Stimulated activated CD4-positive, alpha-beta T cell treated with anti-CD3 and anti-CD28 coated beads, Interleukin-2, amount 100 ng/mL, for 4 hours (primary cell): ENCODE measurements at places on chromosomes 5 and 9.

DNA sequence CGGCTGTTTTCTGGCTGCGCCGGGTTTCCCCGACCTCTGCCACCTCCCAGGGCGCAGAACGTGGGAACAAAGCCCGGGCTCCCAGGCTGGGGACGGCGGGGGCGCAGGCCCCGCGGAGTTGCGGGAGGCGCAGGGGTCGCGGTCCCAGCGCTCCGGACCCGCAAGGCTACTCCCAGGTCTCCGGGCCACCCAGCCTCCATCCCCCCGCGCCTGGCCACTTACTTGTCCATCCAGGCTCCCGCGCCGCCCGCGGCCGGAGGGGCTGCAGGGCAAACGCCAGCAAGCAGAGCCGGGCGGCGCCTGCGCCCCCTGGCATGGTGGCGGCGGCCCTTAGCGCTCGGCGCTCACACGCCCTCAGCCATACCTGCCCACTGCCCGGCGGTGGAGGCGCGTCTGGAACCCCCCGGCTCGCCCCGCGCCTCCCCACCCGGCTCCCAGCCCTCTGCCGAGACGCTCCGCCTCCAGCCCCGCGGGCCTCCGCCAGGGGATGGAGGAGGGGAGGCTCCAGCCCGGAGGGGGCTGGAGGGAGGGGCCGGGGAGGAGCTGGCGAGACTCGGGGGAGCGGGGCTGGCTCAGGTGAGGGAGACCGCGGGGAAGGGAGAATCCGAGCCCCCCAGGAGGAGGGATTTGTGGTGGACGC lies at the start of gene ADAM19:
ADAM19 (minus strand) TSS at position 395 of the 640 bp plus-strand sequence; CDS start at position 316, 79 bp downstream.
- peak; percentile 51 for DNase-seq

DNA sequence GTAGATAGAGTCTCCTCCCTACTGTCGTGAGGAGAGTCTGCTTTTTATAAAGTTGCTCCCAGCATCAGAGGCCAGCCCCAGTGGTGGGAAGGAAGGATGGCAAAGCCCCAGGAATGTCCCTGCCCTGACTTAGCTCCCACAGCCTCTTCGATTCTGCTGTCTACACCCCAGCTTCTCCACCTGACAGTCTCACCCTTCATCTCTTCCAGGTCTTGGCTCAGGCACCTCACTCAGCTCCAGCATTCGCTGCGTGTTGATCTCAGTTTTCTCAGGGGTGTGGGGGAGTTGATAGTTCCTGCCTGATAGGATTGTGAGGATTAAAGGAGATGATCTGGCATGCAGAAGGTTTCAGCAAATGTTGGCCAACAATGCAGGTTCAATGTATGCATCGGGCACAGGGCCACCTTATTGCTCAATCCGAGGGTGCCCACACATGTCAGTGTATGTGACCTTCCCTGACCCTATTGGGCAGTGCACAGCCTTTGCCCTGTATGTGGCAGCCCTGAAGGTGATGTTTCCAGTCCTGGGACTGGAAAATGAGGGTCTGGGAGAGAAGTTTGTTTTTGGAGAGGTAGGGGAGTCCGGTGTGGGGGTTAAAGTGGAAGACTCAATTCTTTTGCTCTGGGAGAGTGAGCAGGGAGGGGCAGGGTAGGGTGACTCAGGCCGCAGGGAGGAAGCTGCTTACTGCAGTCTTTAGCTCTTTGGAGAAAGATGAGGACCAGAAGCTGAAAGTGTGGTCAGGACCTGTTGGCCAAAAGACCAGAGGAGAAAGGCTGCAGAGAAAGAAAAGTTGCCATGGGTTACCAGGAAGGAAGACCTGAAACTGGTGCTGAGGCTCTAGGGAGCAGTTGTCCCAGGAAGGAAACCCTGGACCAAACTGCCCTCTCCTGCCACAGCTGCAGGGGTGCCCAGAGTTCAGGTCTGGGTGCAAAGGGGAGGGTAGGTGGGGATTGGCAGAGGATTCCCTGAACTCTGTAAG lies 153.2 kb downstream of the MACROH2A1 start:
- no peak for DNase-seq

DNA sequence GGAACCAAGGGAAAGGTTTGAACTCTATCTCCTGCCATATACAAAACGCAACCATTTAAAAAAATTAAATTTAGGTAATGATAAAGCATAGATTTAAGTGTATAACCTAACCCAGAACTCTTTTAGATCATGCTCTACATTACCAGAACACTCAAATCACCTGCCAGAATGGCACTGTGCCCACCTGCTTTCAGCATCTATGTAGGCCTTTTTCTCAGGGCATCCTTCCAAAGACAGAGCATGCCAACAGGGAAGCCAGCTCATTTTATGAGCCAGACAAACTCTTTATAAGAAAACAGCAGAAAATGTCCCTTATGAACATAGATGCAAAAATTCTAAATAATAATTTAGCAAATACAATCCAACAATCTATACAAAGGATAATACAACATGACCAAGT lies 47.9 kb upstream of the SMAD5 start:
- no peak for DNase-seq

GRCh38 chr5:133962801-133963476 lies 5.5 kb downstream of the C5orf15 start:
- DNase-seq: no peak

GRCh38 chr5:67173959-67174358 lies 22.6 kb downstream of the CD180 start:
- DNase-seq: no peak

GRCh38 chr9:98295824-98296223 lies 40.4 kb upstream of the TBC1D2 start:
- DNase-seq: no peak

DNA sequence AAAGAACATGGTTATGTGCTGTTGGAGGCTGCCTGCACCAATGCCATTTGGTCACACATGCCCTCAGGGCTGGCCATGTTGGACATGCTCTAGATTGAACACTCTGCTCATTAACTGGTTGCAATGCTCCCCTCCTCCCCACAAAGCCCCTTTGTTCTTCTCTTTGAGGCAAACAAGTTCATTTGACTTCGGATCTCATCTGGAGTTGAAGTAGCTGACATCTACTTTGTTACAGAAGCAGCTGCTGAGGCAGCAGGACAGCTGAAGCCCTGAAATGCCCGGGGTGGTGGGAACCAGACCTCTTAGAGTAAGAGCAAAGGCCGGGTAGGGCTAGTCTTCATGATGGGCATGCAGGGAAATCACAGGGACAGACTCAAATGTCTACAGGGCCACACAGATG lies 123.5 kb downstream of the APBA1 start:
- DNase-seq: no peak

DNA sequence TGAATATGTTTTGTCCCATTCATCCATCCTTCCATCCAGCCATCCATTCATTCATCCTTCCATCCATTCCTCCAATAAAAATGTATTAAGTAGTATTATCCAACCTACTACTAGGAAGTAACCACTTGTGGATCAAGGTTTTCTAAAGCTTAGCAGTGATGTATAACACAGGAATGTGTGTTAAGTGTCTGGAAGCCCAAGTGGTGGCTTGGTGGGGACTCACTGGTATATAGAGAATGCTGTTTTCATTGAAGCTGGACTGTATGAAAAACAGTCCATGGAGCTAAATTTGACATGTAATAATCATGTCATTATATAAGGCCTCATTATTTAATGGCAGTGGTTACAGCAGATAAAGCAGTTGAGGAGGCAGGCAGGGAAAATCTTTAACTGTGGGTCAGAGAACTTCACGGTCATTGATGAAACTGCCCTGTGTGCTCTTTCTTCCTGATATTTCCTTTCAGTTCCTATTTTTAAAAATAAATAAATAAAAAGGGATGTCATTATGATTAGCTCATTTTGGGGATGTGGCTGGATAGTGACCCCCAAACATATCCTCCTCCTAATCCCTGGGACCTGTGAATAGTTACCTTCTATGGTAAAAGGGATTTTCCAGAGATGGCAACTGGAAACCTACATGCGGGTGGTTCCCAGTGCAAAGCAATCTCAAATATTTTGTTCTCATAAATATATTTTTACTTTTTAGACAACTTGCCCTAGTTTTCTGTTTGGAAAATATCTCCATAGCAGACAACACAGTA lies 82.3 kb downstream of the DAPK1 start:
- no peak for DNase-seq

- DNase-seq: no peak
Observed at GRCh38 chr5:14672484-14673394, 8.2 kb downstream of the OTULIN start.

DNA sequence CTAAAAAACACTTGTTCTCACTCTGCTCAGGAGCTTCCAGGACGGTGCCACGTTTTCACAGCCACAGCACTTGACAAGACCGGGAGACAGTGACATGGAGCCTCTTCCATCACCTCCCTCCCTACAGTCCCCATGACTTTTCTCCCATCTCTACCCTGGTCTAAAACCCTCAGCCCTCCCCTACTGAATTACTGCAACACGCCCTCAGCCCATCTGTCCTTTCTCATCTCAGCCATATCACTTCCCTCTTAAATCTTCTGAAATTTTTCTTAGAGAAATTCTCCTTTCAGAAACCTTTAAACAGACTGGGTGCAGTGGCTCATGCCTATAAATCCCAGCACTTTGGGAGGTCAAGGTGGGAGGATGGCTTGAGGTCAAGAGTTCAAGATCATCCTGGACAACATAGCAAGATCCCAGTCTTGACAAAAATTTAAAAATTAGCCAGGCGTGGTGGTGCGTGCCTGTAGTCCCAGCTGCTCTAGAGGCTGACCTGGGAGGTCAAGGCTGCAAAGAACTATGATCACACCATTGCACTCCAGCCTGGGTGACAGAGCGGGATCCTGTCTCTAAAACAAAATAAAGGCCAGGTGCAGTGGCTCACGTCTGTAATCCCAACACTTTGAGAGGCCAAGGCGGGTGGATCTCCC lies 125.8 kb downstream of the MYO10 start:
- DNase-seq: no peak

- no peak for DNase-seq
Observed at GRCh38 chr5:67971971-67972821, 243.4 kb upstream of the PIK3R1 start.

DNA sequence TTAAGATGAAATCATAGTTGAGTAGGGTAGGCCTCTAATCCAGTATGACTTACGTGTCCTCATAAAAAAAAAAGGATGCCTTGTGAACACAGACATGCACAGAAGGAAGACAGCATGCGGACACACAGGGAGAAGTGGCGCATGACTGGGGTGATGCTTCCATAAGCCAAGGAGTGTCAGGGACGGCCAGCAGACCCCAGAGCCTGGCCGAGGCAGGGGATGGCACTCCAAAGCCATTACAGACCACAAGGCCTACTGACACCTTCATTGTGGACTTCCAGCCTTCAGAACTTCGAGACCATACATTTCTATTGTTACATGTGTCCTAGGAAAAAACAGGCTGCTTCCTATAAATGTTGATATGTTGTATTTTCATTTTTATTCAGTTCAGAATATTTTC lies 19.9 kb downstream of the EHMT1 start:
- no peak for DNase-seq

DNA sequence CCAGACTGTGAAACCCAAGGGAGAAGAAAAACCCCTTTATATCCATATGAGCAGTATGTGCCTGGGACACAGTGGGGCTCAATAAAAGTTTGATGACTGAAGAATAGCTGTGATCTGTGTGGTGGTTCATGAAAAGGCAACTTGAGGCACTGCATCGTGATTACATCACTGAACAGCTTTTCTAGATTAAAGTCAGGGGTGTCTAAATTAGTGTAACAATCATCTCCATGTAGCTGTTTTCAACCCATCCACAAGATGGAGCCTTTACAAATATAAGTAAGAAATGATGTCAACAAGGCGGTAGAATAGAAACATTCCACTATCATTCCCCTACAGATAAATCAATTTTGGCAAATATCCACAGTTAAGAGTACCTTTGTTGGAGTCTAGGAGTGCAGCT lies 55.5 kb downstream of the PRRC1 start:
- no peak for DNase-seq

- DNase-seq: no peak
Observed at GRCh38 chr5:40569546-40570270, 110.0 kb upstream of the PTGER4 start.

DNA sequence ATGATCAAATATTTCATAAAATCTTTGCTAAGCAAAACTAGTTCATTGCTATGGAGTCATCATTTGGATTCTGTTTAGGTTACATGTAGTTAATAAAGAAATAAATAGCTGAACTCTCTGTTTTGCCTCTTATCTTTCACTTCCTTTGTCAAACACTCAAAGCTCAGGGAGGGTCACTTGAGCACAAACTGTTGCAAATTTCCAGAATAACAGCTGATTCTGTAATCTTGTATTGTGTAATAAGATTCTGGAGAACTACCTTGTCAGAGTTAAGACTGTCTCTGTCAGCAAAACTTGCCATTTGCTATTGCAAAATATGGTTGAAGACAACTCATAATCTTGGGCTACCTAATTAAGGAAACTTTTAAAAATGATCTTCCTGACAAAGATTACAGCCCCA lies 182.0 kb upstream of the MOCS2 start:
- no peak for DNase-seq

- DNase-seq: no peak
Observed at GRCh38 chr9:84736081-84736480, 66.6 kb downstream of the NTRK2 start.

DNA sequence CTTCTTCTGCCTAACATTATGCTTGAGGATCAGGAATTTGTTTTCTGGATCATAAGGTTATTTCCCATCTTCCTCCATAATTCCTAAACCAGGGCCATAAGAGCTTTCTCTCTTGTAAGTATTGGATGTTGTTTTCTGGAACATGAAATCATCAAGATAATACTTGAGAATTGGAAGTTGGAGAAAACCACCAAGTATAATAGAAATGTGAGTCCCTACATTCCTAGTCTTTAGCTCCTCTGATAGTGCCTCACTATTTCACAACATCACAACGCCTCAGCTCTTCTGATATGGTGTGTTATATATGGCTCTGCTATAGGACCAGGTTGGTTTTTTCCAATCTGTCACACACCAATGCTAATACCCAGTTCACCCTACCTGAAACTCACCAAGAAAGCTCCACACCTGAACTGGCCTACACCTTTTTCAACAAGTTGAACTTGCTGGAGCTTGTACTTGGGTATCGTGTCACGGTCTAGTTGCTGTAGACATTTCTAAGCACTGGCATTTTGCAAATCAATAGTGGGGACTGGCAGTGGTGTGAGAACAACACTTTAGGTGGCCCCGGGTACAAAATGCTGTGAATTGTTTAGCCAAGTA lies 141.1 kb downstream of the ACTBL2 start:
- no peak for DNase-seq
